ENCODE measurements at places on chromosomes 6 and 20.

- DNase-seq: no peak
These were observed 14.7 kb downstream of the TNFRSF21 start for GRCh38 chr6:47294990-47295389.

DNA sequence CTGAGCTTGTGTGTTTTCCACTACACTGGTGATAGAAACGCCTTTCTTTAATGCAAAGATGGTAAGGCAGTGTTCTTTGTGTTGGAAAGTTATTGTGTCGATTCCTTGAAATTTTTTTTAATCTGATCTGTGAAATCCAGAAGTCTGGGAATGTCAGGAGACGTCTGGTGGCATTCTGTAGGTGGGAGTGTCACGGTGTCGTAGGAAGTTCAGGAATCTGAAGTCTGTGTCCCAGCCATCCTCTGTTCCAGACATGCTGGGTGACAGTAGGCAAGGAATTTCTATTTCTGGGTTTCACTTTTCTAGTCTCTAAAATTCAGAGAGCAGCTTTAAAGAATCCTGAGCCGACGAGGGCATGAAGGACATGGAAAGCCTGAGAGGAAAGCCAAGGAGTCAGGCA, 223.8 kb downstream of the ZNF217 start:
- DNase-seq: no peak

GRCh38 chr6:21556511-21556910, 37.0 kb upstream of the SOX4 start:
- DNase-seq: no peak

DNA sequence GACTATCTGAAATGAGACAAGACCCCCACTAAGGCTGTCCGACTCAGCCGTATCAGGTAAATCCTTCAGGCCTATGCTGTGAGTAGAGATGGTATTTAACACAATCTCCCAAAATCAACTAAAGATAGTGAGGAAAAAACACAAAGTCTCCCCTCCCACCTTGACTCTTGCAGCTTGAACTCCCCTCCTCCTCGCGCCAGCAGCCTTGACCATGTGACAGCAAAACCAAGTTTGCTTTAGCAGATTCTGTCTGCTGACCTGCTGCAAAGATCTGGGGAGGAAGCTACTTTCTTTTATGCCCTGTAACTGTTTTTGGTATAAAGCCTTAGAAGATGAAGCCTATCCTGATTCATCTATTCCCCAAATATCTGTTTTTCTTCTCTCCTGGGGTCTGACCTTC, 509.5 kb downstream of the CDH26 start:
- DNase-seq: no peak

GRCh38 chr20:50290808-50291207, 100.2 kb downstream of the CEBPB start:
- DNase-seq: no peak

DNA sequence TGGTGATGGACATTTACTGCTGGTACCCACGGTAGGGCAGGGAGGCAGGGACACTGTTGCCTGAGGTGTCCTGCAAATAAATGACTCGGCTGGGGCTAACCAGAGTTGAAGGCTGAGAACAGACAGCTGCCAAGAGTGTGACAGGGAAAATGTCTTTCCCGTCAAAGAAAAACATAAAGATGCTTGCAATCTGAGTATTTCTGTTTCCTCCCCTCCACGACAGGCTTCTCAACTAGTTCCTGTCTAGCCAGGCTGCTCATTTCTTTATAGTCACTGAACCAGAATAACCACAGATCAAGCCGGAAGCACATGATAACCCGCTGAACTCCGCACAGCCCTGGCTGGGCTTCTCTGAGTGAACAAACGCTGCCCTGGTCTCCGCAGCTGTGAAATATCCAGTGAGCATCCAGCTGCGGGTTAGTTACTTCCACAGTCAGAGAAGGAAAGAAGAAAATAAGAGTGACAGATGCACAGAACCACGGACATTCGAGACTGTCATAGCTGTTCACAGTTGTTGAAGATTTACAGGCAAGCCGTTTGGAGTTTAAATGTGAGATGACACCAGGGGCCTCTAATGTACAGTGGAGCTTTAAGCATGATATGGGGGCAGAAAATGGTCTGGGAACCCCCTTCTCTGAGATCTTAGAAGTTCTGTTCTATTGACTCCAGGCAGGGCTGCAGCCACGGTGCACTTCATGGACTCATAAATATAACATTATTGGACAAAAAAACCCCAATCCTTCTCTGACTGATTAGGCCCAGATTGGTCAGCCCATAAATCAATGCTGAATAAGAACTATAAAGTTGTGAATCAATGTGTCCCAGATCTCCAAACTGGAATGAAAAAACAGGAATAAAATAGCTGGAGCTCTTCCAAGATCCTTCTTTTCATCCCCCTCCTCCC, 299.9 kb upstream of the SUPT3H start:
- DNase-seq: no peak
